ENCODE measurements at places on chromosomes 4 and X. TPM values are rescaled to one million over a fixed set of nuclear protein-coding genes. Genes with fewer than 3 reads are reported as not detected.

DNA sequence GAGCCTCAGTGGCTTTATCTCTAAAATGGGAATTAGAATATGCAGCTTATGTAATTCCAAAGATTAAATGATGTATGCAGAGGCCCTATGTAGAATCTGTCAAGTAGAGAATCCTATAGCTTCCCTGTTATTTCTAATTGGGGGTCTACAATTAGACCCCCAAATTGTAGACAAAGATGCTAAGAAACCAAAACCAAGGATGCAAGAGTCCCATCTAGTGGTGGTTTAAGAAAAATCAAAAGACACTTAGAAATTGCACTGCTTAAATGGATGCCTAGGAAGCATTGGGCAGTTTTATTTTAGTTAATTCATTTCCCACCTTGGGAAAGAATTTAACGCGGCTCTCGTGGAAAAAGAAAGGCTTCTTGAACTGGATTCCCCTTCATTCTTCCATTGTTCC, 115.2 kb downstream of the GABRA2 start:
- peak; percentile 6 for DNase-seq

DNA sequence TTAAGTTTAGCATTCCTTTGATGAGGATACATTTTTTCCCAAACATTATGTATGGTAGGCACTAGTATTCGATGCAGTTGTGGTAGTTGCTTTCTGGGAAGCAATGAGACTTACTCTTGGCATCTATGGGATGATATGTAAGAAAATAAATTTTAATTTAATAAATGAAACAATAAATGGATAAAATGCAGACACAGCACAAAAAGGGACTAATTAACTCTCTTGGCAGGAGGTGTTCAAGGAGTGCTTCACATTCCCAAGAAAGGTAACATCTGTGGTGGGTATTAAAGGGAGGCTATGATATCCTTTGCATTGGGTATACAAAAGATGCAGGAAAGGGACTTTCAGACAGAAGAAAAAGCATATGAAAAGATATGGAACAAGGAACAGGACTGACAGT, 111.0 kb downstream of the PGRMC2 start:
- DNase-seq, result no peak

DNA sequence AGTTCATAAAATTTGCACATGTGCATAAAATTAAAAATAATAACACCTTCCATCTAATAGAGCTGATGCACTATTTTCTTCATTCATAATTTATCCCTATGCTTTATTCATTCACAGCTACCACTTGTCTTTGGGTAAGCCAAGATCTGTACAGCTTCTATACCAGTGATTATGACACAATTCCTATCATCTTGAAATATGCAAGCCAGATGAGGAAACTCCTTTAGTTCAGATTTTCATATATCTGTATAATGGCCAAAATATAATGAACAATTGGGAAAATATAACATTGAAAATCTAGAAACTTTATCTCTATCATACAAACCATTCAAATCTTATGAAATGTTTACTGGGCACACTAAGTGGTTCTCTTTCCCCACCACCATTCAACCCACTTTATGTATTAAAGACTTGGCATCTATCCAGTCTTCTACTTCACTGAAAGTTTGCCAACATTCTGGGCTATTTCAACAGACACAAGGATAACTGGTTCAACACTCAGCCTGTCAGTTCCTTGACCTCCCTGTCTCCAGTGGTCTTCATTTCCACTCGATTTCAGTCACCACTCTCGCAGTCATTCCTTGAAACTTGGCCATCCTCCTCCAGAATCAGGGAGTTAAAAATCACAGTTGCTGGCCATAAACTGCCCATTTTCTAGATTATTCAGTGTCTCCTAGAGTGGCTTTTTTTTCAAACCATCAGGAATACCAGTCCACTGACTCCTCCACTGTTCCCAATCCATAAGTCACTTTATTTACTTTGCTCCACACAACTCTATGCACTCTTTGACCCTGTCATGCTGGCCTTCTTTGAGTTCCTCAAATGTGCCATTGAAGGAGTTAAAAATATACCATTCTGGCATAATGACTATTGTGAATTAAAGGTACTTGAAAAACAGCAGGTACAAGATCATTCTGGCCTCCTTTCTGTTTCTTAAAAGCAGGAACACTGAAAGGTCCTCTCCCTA, 85.5 kb downstream of the CAMK2D start:
- peak; percentile 25 for DNase-seq

The NUP62CL gene
- total RNA-seq, result 9.9 TPM

- peak; percentile 95 for DNase-seq
Observed at GRCh38 chr4:141375855-141376254, 155.2 kb downstream of the ZNF330 start.

- peak; percentile 27 for DNase-seq
Observed at GRCh38 chr4:127781300-127782024, 660 bp upstream of the HSPA4L start.

DNA sequence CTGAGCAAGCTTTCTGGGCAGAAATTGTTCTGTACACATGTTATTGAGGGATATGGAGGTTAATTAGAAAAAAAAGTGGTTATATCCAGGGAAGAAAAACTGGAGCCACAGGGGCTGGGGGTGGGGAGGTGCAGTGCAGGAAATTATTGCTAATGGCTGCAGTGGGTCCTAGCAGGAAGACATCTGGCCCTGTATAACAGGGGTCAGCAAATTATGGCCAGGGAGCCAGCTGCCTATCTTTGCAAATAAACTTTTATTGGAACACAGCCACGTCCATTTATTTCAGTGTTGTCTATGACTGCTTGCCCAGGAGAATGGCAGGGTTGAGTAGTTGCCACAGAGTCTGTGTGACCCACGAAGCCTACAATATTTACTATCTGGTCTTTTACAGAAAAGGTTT, 23.4 kb upstream of the PRPS2 start:
- no peak for DNase-seq

The FDCSP gene
- total RNA-seq, result not detected

DNA sequence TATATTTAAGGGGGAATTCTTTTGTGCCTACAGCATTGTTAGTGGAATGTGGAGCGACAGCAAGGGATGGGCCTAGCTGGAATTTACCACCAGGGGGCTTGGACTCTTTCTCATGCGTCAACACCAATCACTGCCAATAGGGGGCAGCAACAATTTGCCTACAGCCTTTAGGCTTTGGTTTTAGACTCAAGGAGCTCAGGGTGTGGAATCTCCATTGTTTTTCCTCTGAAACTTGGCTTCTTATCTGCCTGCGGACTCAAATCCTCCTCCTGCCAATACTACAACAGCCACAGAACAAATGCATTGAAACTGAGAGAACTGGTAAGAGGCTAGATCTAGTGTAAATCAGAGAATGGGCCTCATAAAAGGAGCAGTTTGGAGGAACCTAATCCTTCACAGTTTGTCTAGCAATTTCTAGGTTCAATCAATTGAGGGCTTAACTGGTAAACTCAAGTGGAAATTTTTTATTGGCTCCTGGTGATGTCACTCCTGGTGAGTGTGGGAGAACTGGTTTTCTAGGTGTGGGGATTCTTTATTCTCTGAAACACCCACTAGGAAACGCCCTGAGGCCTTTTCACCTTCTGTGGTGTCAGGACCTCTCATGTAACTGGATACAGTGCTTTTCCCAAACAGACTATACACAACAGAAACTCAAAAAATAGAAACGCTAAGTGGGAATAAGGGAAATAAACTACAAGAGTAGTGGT, 27.9 kb upstream of the TMSB4X start:
- DNase-seq, result peak; percentile 93

DNA sequence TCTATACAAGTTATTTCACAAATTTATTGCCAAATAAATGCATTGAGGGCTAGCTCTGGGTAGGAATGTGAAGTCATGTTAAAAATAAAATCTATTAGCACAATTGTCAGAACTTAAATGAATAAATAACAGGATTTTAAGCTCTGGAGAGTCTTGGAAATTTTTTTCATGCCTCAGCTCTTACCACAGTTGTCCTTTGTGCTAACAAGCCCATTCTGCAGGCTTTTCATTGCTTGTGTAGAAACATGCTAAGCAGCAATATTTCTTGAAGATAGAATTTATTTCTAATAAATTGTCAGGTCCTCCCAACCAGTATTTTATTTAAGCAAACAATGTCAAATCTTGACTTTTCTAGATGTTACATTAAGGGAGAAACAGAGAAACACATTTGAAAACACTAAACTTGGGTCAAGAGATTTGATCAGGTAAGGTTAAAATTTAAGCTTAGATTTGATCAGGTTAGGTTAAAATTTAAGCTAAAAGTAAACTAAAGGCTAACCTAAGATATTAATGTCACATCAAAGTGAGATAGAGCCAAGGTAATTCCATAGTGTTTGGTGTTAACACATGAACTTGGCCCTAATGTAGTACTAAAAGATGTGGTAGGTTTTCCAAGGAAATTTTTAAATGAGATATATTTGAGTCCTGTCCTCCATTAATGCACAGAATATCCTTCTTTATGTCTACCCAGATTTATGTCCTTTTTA, 179.1 kb upstream of the IL1RAPL1 start:
- DNase-seq, result no peak

DNA sequence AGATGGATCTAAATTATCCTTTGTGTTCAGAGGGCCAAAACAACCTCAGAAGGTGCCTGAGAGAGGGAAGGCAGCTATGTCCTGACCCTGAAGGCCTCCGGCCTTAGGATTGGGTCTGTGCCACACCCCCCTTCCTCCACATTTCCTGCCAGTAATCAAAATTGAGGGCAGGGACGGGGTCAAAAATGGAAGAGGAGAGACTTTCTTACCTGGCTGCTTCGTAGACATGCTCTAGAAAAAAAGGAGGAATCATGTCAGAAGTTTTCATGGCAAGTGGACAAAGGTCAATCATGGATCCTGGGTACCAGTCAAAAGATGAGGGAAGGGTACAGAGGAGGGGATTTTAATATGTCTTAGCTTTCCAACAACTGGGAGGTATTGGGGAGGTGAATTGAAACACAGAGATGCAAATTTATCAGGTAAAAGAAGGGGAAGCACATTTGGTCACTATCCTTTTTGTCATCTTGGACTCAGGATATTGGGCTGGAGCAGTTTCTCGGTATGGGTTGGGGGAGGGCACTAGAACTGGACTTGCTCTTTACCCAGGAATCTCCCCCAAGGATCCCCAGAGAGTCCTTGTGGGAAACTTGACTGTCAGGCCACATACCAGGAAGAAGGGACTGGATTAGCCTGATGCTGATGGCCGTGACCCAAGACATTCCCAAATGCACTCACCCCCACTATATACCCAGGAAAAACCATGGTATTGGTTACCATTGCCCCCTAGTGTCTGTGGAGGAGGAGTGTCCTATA, 17.1 kb downstream of the VSIG4 start:
- DNase-seq, result peak; percentile 7

The ETDB gene
- total RNA-seq, result not detected

DNA sequence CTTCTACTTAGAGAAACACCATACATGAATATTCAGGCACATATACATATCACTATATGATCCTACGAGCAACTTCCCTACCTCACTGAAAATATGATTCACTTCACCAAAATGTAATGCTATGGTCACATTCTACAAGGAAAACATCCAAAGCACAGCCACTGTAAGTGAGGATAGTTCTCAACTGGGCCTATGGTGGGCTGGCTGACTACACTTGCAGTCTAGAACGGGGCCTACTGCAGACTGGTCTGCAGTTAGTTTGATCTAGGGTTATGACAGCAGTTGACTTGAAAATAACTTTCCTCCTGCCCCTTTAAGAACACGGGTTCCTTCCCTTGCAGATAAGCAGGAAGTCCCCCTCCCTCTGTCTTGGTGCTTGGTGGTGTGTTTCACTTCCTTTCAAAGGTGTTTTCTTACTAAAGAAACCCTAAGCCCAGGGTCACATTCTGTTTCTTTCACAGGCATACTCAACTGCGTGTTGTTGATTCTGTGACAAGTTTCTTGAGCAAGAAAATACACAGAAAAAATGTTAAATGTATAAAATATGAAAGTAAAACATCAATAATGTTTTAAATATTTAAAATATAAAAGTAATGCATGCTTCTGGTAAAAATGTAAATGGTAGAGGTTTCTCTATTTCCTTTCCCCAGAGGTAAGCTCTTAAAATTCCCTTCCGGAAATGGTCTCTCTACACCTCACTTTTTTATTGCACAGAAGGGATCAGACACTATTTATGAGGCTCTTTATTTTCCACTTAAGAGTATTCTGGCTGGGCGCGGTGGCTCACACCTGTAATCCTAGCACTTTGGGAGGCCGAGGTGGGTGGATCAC, 18.0 kb upstream of the TMSB4X start:
- peak; percentile 55 for DNase-seq

- no peak for DNase-seq
Observed at GRCh38 chr4:116953947-116954346, 131.4 kb downstream of the TRAM1L1 start.

The CXXC4 gene
- not detected for total RNA-seq

- no peak for DNase-seq
Observed at GRCh38 chrX:97527725-97528124, 644.0 kb downstream of the RPA4 start.

GRCh38 chr4:52014903-52015302, 5.3 kb downstream of the LRRC66 start:
- no peak for DNase-seq

GRCh38 chr4:48015216-48015615, 1.3 kb downstream of the CNGA1 start:
- peak; percentile 64 for DNase-seq

The RTL3 gene
- total RNA-seq, result not detected

The RXFP1 gene
- not detected for total RNA-seq

GRCh38 chr4:26863512-26863911, 2.9 kb downstream of the STIM2 start:
- no peak for DNase-seq

GRCh38 chr4:154908168-154908567, 127.1 kb downstream of the RBM46 start:
- peak; percentile 87 for DNase-seq

- DNase-seq, result no peak
Observed at GRCh38 chr4:110754716-110755115, 131.8 kb upstream of the PITX2 start.

DNA sequence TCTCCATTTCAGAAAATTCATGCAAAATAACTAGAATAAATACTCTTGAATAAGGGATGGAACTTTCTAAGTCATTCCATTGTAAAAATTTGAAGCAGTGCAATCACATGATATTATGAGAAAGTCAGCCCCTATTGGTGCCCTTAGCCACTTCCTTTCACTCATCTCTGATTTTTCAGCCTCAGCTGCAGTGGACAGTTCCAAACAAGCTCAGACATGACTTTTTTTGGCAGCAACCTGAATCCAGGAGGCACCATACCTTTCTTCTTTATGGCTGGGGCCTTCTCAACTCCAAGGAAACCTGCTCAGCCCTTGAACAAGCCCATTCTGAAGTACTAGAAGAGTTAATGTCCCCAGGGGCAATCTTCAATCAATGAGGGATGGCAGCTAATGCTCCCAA, 40.5 kb downstream of the MAPK10 start:
- DNase-seq, result no peak

GRCh38 chr4:112514647-112515197, 1.3 kb downstream of the NEUROG2 start:
- DNase-seq, result no peak

DNA sequence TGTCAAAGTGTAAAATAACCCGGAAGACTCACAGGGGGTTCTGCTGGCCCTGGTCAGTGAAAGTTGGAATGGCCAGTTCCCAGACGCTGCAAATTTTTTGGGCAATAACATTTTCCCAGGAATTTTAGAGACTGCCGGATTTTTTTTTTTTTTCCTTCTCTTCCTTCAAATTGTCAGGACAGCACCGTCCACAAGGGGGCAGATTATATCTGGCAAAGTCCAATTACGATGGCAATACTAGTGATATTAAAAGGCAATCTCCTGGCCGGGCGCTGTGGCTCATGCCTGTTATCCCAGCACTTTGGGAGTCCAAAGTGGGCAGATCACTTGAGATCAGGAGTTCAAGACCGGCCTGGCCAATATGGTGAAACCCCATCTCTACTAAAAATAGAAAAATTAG, 20.5 kb downstream of the SLC25A5 start:
- peak; percentile 74 for DNase-seq

GRCh38 chrX:110563282-110563681, 204.6 kb downstream of the RTL9 start:
- peak; percentile 21 for DNase-seq
